ENCODE measurements at places on chromosomes 2 and 18. TPM values are rescaled to one million over a fixed set of nuclear protein-coding genes. Genes with fewer than 3 reads are reported as not detected.

KATNAL2 gene
- polyA plus RNA-seq, result 12.8 TPM

- DNase-seq, result no peak
Measured at GRCh38 chr2:104745846-104746245, 108.1 kb upstream of the POU3F3 start.

DNA sequence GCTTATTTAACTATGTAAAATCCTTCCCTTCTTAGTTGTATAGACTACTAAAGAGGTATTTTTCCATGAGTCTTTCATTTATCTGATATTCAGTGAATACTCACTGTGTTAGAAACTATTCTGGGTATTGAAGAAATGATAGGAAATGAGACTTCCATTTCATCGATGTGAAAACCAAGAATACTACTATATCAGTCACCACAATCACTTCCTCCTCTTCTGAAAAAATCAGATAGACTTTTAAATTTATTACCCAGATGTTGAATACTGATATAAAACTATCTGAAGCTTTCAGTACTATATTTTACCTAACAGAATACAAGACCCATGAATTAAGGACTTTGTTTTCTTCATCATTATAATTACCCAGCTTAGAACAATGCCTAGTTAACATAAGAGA, 1801.1 kb upstream of the CELF4 start:
- DNase-seq, result no peak

DNA sequence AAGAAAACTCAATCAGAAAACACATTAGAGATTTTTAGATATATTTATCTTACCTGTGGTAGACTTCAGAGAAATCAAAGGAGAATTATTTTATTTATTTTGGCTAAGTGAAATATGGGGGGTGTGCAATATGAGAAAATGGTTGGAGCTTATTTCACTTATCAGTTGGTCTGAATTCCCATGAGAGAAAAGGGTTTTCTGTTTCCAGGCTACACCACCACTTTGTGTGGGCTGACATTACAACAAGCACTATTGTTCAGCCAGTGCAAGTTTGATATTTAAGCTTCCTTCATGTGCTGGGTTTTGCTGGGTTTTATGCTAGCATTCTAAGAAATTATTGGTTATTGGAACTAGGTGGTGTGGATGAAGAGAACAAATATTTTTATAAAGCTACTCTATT, 33.5 kb downstream of the RMND5A start:
- DNase-seq, result no peak

DNA sequence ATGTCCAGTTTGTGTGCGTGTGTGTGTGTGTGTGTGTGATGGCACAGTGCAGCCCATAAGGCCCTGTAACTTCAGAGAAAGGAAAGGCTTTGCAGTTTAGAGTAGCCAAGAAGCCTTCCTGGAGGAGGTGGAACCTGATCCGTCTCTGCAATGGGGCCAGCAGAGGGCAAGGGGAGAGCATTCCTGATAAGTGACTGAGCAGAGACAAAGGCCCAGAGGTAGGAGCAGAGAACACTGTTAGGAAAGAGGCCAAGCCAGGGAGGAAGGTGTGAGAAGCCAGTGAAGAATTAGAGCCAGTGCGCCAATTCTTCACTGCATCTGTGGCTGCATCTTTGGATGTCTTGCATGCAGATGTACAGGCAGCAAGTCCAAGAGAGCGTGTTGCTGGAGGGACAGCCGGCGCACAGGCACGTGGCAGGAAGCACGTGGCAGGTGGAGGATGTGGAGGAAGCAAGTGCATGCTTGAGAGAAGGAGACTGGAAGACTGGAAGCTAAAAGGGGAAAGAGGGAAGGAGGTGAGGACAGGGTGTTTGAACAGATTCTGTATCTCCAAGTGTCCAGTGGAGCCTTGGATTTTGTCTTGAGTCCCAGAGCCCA, 196.3 kb downstream of the CTIF start:
- DNase-seq, result no peak

CFAP221 gene
- polyA plus RNA-seq, result 0.15 TPM

GRCh38 chr2:160371251-160372009, 122.2 kb downstream of the RBMS1 start:
- no peak for DNase-seq

- no peak for DNase-seq
Measured at GRCh38 chr2:182372661-182373060, 54.2 kb downstream of the PDE1A start.

RAB10 gene
- polyA plus RNA-seq, result 95.1 TPM

GRCh38 chr2:23457990-23458682, 73.2 kb downstream of the KLHL29 start:
- no peak for DNase-seq

CPS1 gene
- polyA plus RNA-seq, result 1.5 TPM
